Tongue (tissue), 3 donors: ENCODE measurements at places on chromosomes 5 and 9.

DNA sequence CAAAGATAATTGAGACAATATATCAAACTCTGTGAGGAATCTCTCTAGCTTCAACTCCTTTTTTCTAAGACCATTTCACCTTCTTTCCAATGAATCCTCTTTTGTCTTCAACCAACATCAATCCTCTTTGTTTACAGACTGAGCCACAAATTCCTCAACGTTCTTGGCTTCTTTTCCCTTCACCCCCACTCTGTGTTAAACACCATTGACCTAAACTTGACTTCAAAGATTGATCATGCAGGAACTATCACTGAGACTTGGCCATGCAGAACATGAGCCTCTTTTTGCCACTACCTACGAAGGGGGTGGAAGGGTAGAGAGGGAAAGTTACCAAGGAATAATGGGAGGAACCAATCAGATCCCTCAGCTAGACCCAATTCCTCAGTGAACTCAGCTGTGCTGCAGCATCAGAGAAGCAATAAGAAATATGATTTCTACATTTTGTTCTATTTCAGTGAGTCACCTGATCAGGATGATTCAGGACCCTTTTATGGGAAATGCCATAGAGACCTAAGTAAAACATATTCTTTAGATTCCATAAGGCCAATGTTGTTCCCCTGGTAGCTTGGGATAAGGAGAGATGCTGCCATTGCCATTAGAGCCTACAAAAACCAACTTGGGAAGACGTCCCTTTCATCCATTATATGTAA, 187.7 kb upstream of the RGMB start:
- no peak for DNase-seq

DNA sequence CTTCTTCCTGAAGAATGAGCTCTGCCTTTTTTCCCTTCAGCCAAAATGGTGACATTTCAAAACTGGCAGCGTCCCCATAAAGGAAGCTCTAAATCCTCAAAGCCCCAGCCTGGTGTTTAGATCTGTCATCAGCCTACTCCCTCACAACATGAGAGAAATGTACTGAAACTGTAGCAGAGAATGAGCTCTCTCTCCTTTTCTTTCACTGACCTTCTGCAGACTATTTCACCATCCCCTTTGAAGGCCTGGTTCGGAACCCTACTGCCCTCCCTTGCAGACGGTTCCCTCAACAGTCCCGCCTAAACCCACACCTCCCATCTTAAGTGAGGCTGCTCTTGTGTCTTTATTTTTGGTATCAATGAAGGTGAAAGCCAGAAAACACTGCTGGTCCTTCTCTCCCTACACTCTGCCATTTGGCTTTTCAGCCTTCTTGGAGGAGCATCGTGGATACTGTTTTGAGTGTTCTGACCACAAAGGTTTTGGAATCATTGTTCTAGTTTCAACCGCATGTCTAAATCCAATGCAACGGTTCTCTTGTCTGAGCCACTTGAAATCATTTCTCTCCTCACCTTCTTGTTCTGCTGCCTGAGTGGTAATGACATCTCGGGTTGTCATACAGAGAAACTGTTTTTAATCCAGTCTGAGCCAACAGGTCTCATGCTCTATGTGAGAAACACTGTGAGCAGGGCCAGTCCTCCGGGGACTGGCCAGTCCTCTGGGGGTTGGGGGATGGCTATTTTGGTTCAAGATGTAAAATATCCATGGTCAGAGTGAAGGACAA, 39.0 kb downstream of the ITK start:
- DNase-seq: no peak

DNA sequence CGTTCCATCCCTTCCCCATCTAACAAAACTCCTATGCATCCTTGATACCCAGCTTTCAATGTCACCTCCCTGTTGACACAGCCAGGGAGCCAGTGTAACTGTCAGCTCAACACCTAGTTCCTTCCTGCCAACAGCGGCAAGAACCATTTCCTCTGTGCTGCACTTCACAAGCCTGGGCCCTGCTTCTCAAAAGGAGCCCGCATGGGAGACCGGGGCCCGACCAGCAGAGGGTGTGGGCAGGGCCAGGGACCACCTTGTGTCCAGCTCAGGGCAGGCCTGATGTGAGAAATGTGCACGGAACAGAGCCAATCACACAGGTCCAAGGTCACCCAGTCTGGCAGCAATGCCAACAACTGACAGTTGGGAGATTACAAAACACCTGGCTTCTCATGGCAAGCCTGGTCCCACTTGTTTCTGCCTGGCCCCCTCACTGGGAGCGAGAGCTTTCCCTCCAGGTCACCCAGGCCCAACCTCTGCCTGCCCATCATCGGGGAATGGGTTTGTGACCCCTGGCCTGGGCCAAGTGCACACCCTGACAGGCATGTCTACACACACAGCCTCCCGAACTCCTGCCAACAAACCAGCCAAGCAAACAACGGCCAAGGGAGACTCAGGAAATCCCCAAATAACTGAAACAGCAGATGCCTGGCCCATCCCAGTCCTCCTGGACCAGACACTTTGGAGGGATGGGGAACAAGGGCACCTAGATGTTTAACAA, 3.1 kb downstream of the RNF44 start:
- DNase-seq: no peak

- DNase-seq: no peak
These were observed 383.6 kb downstream of the GADD45G start for GRCh38 chr9:89988458-89988857.
